ENCODE measurements at places on chromosomes 4 and X.

DNA sequence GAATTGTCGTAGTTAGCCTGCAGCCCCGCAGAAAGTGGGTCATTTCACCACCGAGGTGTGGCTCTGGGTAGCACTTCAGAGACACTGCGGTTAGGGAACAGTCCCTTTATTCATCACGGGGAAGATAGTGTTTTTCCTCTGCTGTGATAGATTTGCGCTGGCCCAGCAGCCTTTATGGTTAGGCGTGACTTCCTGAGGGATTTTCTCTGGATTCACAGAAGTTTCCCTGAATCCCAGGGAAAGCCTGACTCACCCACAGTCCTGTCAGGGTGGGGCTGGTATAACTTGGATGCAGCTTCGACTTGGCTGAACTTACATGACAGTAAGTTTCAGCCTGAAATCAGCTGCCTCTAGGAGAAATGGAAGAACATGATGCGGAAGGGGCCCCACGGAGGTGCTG, 196.3 kb upstream of the HHIP start:
- DNase-seq = no peak

DNA sequence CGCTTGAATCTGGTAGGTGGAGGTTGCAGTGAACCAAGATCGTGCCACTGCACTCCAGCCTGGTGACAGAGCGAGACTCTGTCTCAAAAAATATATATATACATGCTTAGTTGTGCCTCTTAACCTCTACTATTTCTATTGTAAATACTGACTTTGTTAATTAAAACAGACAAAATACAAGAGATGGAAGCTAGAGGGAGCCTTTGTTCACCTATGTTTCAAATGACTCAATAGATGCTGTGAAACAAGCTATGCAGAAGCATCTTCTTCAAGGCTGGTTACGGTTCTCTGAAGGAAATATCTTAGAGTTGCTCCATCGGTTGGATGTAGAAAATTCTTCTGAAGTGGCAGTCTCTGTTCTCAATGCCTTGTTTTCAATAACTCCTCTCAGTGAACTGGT, 6.2 kb downstream of the NCAPG start:
- no peak for DNase-seq

GRCh38 chr4:116862592-116862991, 222.8 kb downstream of the TRAM1L1 start:
- no peak for DNase-seq

- DNase-seq = no peak
These were observed 3.9 kb upstream of the HAUS3 start for GRCh38 chr4:2245787-2246275.

- DNase-seq = no peak
These were observed 18.2 kb upstream of the RHOH start for GRCh38 chr4:40178672-40179071.

DNA sequence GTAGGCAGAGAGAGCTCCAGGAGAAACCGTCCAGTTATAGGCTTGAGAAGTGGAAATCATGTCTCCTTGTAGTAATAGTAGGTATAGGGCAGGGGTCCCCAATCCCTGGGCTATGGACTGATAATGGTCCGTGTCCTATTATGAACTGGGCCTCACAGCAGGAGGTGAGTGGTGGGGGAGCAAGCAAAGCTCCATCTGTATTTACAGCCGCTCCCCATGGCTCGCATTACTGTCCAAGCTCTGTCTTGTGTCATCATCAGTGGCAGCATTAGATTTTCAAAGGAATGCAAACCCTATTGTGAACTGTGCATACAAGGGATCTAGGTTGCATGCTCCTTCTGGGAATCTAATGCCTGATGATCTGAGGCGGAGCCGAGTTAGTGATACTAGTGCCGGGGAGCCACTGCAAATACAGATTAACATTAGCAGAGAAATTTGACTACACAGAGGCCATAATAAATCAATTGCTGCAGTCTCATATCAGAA, 67.6 kb downstream of the MRPL1 start:
- DNase-seq = no peak

GRCh38 chr4:100982345-100982744, 365.0 kb downstream of the PPP3CA start:
- DNase-seq = no peak

DNA sequence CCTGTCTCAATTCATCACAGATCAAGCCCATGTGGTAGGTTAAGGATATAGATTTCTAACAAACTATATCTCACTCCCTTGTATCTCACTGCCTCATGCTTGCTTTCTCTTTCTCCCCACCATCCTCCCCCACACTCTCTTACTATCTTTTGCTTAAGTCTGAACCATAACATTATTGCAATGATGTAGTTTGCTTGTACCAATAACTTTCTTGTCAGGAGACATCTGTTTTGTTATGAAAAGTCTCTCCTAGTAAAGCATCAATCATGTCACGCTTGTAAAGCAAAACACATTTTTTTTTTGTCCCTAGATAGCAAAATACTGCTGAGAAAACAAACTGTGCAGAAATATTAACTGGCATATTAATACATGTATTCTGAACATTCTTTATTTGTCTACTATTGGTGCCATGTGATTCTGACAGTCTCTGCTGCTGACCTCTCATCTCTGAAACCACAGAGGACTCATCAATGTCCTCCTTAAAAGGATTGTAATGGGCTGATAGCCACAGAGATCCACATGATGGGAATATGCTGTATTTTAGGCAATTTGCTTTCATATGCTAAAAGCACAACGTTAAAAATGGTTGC, 217.5 kb downstream of the VEGFC start:
- no peak for DNase-seq

DNA sequence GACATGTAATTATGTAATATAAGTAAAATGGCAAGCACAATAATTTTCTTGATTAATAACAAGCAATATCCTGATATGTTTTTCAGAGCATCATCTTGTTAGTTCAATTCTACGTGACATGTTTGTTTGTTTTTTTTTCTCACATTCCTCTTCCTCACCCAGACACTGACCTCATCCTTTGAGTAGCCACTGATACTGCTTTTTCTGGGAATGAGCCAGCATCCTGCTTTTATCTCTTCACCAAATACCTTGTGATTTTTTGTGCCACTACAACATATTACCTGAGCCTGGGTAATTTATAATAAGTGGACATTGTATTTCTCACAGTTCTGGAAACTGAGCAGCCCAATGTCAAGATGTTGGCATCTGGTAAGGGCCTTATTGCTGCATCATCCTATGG, 484.0 kb downstream of the NAF1 start:
- no peak for DNase-seq

GRCh38 chrX:39222346-39223113, 421.3 kb downstream of the MID1IP1 start:
- no peak for DNase-seq

DNA sequence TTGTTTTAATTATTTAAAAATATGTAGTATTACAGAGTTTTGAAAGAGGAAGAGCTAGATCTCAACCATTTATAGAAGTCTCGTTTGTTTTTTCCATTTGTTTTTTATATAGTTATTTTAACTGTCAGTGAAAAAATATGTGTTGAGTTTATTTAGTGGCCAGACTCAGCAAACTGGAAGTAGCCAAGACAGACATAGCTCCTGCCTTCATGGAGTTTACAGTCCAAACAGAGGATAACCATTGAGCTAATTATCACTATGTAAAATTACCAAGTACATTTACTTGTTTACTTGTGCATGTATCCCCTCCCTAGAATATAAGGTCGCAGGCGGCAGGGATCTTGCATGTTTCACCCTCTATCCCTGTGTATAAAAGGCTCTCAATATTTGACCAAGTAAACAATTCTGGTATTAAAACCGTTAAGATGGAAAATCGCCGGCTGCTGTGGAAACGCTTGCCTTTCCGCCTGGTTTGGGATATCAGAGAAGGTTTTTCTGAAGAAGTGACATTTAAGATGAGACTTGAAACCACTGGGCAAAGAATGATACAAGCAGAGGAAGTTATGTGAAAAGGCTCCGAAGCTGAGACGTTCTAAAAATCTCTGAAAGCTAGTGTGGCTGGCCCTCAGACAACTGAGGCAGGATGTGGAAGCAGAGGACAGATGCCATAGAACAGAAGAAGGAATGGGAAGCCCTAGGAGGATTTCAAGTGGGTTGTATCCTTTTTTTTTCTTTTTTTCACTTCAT, 1.3 kb upstream of the CCNI start:
- no peak for DNase-seq

DNA sequence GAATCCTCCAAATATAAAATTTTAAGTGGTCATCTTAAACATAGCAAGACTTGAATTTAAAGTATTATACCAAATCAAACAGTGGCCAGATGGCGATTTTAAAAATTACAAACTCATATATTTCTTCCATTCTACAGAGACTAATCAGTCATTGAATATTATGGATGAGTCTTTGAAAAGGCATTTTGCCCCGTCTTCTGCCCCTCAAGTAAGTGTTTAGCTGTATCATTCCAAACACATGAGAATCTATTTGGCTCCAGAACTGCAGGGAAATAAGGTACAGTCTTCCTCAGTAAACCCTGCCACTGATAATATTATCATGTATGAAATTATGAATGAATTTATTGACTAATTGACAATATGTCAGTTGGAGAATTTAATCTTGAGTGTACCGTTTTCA, 191.0 kb downstream of the SLC7A11 start:
- DNase-seq = no peak

DNA sequence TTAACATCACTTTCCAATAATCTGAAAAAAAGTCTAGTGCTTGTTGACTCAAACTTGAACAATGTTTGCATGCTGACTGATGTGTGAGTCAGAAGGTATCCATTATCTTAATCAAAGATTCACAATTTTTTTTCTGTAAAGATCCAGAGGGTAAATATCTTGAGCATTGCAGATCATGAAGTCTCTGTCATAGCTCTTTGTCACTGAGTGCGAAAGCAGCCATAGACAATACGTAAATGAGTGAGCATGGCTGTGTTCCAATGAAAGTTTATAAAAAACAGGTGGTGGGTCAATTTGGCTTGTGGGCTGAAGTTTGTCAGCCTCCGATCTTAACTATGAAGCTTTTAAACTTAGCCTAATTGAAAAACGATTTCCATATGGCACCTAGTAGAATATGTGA, 37.7 kb downstream of the NHS start:
- DNase-seq = no peak

DNA sequence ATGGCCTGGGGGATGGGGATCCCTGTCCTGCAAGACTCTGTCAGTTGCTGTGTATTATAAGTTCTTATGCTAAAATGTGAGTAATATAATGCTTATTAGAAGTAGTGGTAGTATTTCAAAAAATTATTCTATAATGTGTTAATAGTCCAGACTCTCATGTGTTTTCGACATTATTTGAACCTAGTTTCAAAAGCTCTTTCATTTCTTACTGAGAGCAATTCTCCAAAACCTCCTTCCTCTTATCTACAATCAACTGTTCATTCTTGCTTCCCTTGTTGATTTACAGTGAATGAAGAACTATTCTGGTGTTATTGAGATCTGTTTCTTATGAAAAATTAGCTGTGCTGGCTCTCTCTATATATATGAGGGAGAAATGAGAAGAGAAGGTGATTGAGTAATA, 32.9 kb upstream of the PTPN13 start:
- no peak for DNase-seq

- no peak for DNase-seq
These were observed 1.1 kb upstream of the CD99 start for GRCh38 chrX:2689773-2690666.

GRCh38 chr4:156734965-156735895, 236.4 kb downstream of the PDGFC start:
- DNase-seq = no peak
